ENCODE measurements at places on chromosomes 4 and X. TPM values are rescaled to one million over a fixed set of nuclear protein-coding genes. Genes with fewer than 3 reads are reported as not detected.

GRCh38 chrX:150841456-150842197, 56.8 kb downstream of the CD99L2 start:
- DNase-seq: no peak

DNA sequence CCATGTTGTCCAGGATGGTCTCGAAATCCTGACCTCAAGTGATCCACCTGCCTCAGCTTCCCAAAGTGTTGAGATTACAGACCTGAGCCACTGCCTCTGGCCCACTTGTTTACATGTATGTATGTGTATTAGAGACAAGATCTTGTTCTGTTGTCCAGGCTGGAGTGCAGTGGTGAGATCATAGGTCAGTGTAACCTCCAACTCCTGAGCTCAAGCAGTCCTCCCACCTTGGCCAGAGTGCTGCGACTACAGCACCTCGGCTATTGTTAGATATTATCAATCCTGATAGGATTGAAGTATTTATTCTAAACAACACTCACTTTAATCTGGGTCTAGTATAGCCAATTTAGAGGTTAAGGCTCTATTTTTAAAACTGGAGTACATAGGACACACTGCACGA, 36.0 kb downstream of the PAGE1 start:
- DNase-seq: no peak

DNA sequence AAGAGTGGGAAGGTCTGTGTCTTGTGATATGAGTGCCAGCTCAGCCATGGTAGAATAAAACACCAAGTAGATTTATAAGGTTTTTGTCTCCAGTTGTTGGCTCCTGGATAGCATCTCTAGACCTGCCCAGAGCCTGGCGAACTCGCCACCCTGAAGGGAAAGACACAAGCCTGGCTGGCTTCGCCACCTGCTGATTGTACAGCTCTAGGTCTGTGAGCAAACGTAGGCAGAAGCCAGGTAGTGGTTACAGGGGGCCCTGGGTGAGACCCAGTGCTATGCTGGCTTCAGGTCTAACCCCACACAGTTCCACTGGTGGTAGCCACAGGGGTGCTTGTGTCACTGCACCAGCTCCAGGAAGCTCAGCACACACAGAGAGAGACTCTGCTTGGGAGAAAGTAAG, 100.5 kb downstream of the BLTP1 start:
- no peak for DNase-seq

GRCh38 chr4:176656108-176656507, 136.6 kb downstream of the VEGFC start:
- no peak for DNase-seq

ERCC6L gene
- total RNA-seq: 0.52 TPM

DNA sequence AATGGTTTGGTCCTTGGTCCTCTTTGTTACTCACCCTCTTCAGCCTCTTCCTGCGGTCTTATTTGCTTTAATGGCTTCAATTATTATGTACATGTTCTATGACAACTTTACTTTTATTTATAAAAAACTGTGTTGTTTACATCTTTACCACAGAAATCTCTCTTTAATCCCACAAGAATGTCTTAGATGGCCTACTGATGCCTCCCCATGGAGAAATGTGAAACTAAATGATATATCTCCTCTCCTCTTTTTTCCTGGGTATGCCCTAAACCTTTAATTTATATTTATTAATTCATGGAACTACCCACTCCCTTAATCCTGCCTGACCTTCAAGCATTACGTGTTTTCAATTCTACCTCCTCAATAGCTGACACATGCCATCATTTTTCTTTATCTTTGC, 573.2 kb downstream of the CENPC start:
- no peak for DNase-seq

GRCh38 chr4:124948976-124949597, 236.6 kb upstream of the ANKRD50 start:
- no peak for DNase-seq

REPS2 gene
- 18.2 TPM for total RNA-seq

GRCh38 chrX:55169782-55170181, 50.4 kb upstream of the PAGE5 start:
- DNase-seq: no peak
